ENCODE measurements at places on chromosomes 6 and 20. TPM values are rescaled to one million over a fixed set of nuclear protein-coding genes. Genes with fewer than 3 reads are reported as not detected.

GRCh38 chr20:17808357-17808756, 108.6 kb downstream of the BANF2 start:
- DNase-seq: no peak

GRCh38 chr6:12208190-12208589, 82.0 kb upstream of the EDN1 start:
- DNase-seq: no peak

- no peak for DNase-seq
Observed at GRCh38 chr6:10266061-10266460, 148.8 kb downstream of the TFAP2A start.

- DNase-seq: no peak
Observed at GRCh38 chr20:39040116-39040515, 78.0 kb downstream of the DHX35 start.

DNA sequence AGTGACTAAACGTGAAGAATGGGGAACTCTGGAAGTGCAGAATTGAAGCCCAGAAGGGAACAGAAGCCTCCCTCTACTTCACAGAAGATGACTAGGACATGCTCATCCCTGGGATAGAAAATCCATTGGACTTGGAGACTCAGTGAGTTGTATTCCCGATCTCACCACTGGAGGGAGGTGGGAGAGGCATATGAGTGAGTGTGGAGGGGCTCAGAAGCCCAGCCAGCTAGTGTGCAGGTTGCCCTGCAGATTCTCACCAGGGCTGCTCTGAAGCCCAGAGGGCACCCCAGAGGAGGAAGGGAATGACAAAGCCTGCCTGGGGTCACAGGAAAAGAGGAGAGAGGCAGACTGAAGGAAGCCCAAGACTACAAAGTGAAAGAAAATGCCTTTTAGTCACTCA, 42.1 kb upstream of the HLA-E start:
- no peak for DNase-seq

GRCh38 chr6:25329161-25329817, 50.1 kb downstream of the CARMIL1 start:
- DNase-seq: no peak

Gene RUNX2
- total RNA-seq: 8.0 TPM

GRCh38 chr6:44253307-44254101, 3.8 kb downstream of the SLC35B2 start:
- peak; percentile 81 for DNase-seq

All from activated CD8-positive, alpha-beta T cell treated with anti-CD3 and anti-CD28 coated beads for 36 hours (primary cell).